ENCODE measurements at places on chromosomes 6 and 20. TPM values are rescaled to one million over a fixed set of nuclear protein-coding genes. Genes with fewer than 3 reads are reported as not detected.

Gene SLC17A4
- total RNA-seq, result not detected

Gene BHLHE23
- total RNA-seq, result not detected

Gene TTLL9
- total RNA-seq, result not detected

Gene CDS2
- total RNA-seq, result 18.6 TPM

Gene TMC2
- not detected for total RNA-seq

Gene KIF25
- total RNA-seq, result 0.56 TPM

Gene KCNB1
- under 0.01 TPM for total RNA-seq

Gene AHI1
- 12.0 TPM for total RNA-seq

Gene HIVEP2
- total RNA-seq, result 10.7 TPM

Gene FOXQ1
- 0.39 TPM for total RNA-seq

Gene CTCFL
- total RNA-seq, result not detected

Gene LCA5
- 7.5 TPM for total RNA-seq

Gene SLPI
- total RNA-seq, result 4.9 TPM

Gene TMEM244
- not detected for total RNA-seq

Gene CLVS2
- not detected for total RNA-seq

Gene KCNK16
- total RNA-seq, result not detected

Gene EPHA7
- total RNA-seq, result 1.4 TPM

Gene NFATC2
- not detected for total RNA-seq

Gene ANKRD66
- total RNA-seq, result not detected

Gene PBOV1
- not detected for total RNA-seq

Gene EFCAB8
- under 0.01 TPM for total RNA-seq

Gene FAM209B
- total RNA-seq, result not detected

Gene SYNE1
- 34.6 TPM for total RNA-seq

Gene C6orf163
- 0.13 TPM for total RNA-seq

Gene HLA-DRB1
- not detected for total RNA-seq

Gene ZNF217
- 22.5 TPM for total RNA-seq

Gene GLP1R
- not detected for total RNA-seq

Gene TFAP2D
- not detected for total RNA-seq

Gene SALL4
- 3.4 TPM for total RNA-seq

Gene SYCP2L
- not detected for total RNA-seq

Gene SNAP25
- 6.6 TPM for total RNA-seq

Gene ID4
- total RNA-seq, result 11.9 TPM

Gene OPRM1
- not detected for total RNA-seq

Gene ABHD16B
- not detected for total RNA-seq

Gene FHL5
- not detected for total RNA-seq

Gene PPDPF
- total RNA-seq, result 208 TPM

Gene UNC5CL
- total RNA-seq, result 0.13 TPM

Gene PSORS1C2
- not detected for total RNA-seq

Gene ENPP1
- 3.6 TPM for total RNA-seq

Gene PMEPA1
- total RNA-seq, result 16.4 TPM

Gene TRIM40
- not detected for total RNA-seq

Gene RIPOR2
- 1.8 TPM for total RNA-seq

Gene ELOVL4
- 9.0 TPM for total RNA-seq

Gene SYNDIG1
- 1.8 TPM for total RNA-seq

Gene TCF21
- total RNA-seq, result 119 TPM

Gene RBM24
- total RNA-seq, result 6.1 TPM

Gene F13A1
- 0.32 TPM for total RNA-seq
